ENCODE measurements at places on chromosomes 12 and 14.
A peak's percentile ranks its signal among the peaks of the same experiment; 100 is the strongest.

GRCh38 chr12:101759396-101760047 lies 20.3 kb upstream of the SYCP3 start:
- no peak overlapping the region for H3K4me3 ChIP-seq
- DNase-seq: no peak
- no peaks in the 10 kb centered on the region for H3K4me1 ChIP-seq
- no peaks in the 10 kb centered on the region for H3K27me3 ChIP-seq
- peaks cover 8% of the 10 kb centered on the region for H3K36me3 ChIP-seq

DNA sequence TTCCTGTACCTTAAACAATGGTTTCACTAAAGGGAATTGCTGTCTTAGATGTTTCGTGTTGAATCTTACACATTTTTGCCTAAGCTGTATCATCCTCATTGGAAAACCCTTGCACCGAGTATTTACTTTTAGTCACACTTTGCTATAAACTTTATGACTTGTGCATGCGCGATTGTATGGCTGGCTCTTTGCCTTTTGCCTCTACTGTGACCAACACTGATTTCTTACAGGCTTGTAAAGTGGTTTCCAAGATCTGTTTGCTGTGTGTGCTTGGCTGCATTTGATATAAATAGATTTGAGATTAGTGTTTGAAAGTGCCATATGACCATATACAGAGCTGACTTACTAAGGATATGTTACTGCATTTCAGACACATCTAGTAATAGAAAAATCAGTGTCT lies 40.5 kb downstream of the RASSF3 start:
- H3K4me3 ChIP-seq: no peak overlapping the region
- no peaks in the 10 kb centered on the region for H3K27me3 ChIP-seq
- DNase-seq: no peak
- no peaks in the 10 kb centered on the region for H3K36me3 ChIP-seq
- no peak overlapping the region for H3K27ac ChIP-seq
- no peaks in the 10 kb centered on the region for H3K4me1 ChIP-seq

DNA sequence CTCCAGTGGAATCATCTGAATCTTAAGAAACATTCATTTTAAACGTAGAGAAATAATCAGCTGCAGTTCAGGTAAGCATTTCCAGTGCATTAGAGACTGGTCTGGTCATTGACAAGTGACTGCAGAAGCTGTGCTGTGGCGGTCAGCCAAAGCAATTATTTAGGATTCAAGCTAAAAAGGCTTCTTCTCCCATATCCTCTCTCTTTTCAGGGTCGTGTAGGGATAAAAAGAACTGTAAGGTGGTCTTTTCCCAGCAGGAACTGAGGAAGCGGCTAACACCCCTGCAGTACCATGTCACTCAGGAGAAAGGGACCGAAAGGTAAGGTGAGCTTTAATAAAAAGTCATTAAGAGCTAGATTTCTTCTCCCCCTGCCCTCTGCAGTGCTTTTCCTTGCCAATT lies 48.1 kb downstream of the MSRB3 start:
- H3K4me3 ChIP-seq: no peak overlapping the region
- H3K27ac ChIP-seq: no peak overlapping the region
- DNase-seq: no peak
- H3K27me3 ChIP-seq: no peaks in the 10 kb centered on the region

DNA sequence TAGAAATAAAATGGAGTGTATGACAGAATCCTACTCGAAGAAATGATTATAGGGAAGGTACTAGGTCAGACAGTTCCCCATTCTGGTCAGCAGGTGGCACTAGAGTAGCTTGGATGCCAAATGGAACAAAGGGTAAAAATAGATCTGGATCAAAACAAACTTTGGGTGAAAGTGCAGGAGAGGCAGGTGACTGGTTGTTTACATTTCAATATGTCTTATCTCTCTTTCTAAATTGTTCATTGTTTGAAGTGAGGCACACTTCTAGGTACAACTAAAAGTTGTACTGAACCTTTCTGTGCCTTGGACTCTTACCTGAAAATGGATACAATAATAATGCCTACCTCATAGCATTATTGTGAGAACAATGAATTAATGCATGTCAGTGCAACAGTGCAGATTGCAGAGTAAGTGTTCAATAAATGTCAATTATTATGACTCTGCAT lies 62.0 kb upstream of the OSBPL8 start:
- peaks cover 3% of the 10 kb centered on the region for H3K4me1 ChIP-seq
- H3K36me3 ChIP-seq: no peaks in the 10 kb centered on the region
- no peak overlapping the region for H3K4me3 ChIP-seq
- peak overlapping the region; percentile 58 for H3K27ac ChIP-seq

DNA sequence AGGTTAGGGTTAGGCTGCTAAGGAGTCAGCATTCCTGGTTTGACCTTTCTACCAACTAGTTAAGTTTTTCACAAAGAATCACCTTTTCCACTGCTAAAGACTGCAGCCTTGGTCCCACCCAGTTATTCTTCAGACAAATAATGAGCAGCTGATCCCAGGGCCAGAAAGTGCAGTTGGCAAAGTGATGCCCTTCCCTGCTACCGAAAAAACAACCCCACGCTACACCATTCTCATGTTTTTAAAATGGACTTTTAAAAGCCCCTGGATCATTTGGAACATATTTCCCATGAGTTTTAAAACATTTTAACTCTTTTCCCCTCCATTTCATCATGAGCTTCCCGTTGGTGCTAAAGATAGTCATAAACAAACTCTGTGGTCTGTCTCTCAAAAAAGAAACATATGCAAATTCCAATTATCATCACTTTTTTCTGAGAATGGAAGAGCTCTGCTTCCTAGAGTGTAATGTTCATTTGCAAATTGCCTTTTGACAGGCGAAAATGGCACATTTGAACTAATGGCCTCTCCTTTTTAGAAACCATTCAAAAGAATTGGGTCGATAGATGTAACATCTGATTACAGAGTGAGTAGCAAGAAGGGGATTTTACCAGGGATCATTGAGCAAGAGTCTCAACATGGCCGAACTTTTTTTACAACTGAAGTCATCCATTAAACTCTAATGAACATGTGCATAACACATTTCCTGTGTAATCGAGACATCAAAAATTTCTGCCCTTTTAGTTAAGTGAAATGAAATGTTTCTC lies 129.3 kb upstream of the RAP1B start:
- H3K27ac ChIP-seq: no peak overlapping the region
- H3K4me3 ChIP-seq: no peak overlapping the region
- no peaks in the 10 kb centered on the region for H3K27me3 ChIP-seq

GRCh38 chr14:28382444-28383190 lies 384.0 kb upstream of the FOXG1 start:
- no peaks in the 10 kb centered on the region for H3K27me3 ChIP-seq
- H3K4me1 ChIP-seq: no peaks in the 10 kb centered on the region
- no peak overlapping the region for H3K4me3 ChIP-seq
- DNase-seq: no peak

DNA sequence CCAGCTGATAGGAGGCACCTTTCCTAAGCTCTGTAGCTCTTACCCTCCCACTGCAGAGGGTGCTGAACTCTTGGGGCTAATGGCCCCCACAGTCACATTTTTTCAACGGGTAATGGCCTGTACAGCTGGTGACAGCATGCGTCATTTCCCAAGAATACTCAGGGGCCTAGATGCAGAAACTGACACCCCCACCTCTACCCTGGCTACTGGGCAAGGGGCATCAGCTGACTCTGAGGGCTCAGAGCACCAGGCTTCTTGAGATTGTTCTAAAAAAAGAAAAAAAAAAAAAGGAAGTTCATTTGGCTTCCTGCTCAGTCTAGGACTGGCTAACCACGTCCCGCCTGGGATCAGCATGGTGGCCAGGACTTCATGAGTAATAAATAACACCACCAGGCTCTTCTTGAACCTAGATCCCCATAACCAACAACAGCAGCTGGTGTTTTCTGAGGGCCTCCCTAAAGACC lies 35.2 kb downstream of the ZFP36L1 start:
- peak overlapping the region; percentile 43 for H3K27ac ChIP-seq
- DNase-seq: peak; percentile 53
- H3K4me1 ChIP-seq: peaks cover 25% of the 10 kb centered on the region
- no peaks in the 10 kb centered on the region for H3K27me3 ChIP-seq

- no peak overlapping the region for H3K27ac ChIP-seq
- DNase-seq: no peak
- H3K4me1 ChIP-seq: peaks cover 3% of the 10 kb centered on the region
- H3K27me3 ChIP-seq: no peaks in the 10 kb centered on the region
- no peaks in the 10 kb centered on the region for H3K36me3 ChIP-seq
These were observed 8.3 kb upstream of the TMEM106C start for GRCh38 chr12:47955059-47955458.

GRCh38 chr14:91947475-91948184 lies at the start of gene FBLN5:
Gene FBLN5 (minus strand): TSS chr14:91947694. CDS start chr14:91947229, 465 bp downstream.
- H3K27ac ChIP-seq: peak within 1 kb of the TSS; percentile 29
- H3K27me3 ChIP-seq: no peaks in the 10 kb centered on the region
- H3K4me1 ChIP-seq: peaks cover 6% of the 10 kb centered on the region

- no peak overlapping the region for H3K4me3 ChIP-seq
- no peak overlapping the region for H3K27ac ChIP-seq
- no peaks in the 10 kb centered on the region for H3K27me3 ChIP-seq
- H3K4me1 ChIP-seq: peaks cover 4% of the 10 kb centered on the region
- no peaks in the 10 kb centered on the region for H3K36me3 ChIP-seq
- no peak for DNase-seq
These were observed 31.2 kb upstream of the FOS start for GRCh38 chr14:75247286-75247922.

DNA sequence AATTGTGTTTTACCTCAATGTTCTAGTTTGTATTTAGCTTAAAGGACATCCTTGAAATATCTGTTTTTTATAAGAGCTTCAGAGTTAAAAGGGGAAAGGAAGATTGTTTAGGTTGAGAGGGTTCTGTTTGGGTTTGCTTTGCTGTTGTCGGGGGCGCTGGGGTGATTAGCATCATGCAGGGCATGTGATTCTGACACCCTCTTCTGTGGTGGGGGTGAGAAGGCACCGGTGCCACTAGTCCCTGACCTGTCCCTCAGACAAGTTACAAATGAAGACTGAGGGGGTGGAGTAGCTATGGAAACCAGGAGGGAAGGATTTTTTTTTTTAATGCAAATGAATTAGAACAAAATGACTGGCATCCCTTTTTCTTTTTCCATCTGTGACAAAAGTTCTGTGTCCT lies 291.3 kb downstream of the RPAP3 start:
- H3K27me3 ChIP-seq: no peaks in the 10 kb centered on the region
- H3K4me3 ChIP-seq: no peak overlapping the region
- no peak for DNase-seq
- no peaks in the 10 kb centered on the region for H3K4me1 ChIP-seq
- no peak overlapping the region for H3K27ac ChIP-seq

- H3K27ac ChIP-seq: peak overlapping the region; percentile 21
- H3K36me3 ChIP-seq: no peaks in the 10 kb centered on the region
- no peak for DNase-seq
- H3K4me1 ChIP-seq: peaks cover 13% of the 10 kb centered on the region
These were observed 1.2 kb downstream of the ZNF410 start for GRCh38 chr14:73887694-73888459.

GRCh38 chr12:113882690-113883089 lies 83.4 kb downstream of the RBM19 start:
- no peaks in the 10 kb centered on the region for H3K4me1 ChIP-seq
- no peak overlapping the region for H3K27ac ChIP-seq
- H3K27me3 ChIP-seq: no peaks in the 10 kb centered on the region
- no peak for DNase-seq
- H3K36me3 ChIP-seq: peaks cover 2% of the 10 kb centered on the region

DNA sequence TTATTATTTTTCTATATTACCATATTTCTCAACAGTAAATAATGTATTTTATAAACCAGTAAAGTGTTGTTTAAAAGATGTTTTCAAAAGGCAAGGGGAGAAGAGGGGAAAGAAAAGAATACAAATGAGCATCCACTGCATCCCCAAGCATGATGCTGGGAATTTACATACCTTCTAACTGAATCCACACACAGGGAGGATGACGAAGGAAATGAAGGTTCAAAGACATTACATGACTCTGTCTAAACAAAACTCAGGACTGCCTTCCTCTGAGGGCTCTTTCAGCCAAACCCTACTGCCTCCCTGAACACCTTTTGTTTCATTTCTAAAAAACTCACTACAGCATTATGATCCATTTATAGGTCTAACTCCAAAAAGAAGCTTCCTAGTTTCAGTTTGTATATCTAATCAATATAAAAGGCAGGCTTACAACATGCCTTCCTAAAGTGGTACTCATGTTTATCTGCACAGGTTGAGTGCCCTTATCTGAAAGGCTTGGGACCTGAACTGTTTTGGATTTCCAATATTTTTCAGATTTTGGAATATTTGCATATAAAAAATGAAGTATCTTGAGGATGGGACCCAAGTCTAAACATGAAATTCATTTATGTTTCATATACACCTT lies 30.3 kb downstream of the DICER1 start:
- no peak overlapping the region for H3K4me3 ChIP-seq
- H3K36me3 ChIP-seq: peaks cover 9% of the 10 kb centered on the region
- H3K4me1 ChIP-seq: peaks cover 2% of the 10 kb centered on the region

- no peak overlapping the region for H3K4me3 ChIP-seq
- no peak for DNase-seq
- peaks cover 36% of the 10 kb centered on the region for H3K4me1 ChIP-seq
- no peaks in the 10 kb centered on the region for H3K36me3 ChIP-seq
- no peaks in the 10 kb centered on the region for H3K27me3 ChIP-seq
- no peak overlapping the region for H3K27ac ChIP-seq
These were observed 7.5 kb downstream of the HIP1R start for GRCh38 chr12:122842505-122843405.

DNA sequence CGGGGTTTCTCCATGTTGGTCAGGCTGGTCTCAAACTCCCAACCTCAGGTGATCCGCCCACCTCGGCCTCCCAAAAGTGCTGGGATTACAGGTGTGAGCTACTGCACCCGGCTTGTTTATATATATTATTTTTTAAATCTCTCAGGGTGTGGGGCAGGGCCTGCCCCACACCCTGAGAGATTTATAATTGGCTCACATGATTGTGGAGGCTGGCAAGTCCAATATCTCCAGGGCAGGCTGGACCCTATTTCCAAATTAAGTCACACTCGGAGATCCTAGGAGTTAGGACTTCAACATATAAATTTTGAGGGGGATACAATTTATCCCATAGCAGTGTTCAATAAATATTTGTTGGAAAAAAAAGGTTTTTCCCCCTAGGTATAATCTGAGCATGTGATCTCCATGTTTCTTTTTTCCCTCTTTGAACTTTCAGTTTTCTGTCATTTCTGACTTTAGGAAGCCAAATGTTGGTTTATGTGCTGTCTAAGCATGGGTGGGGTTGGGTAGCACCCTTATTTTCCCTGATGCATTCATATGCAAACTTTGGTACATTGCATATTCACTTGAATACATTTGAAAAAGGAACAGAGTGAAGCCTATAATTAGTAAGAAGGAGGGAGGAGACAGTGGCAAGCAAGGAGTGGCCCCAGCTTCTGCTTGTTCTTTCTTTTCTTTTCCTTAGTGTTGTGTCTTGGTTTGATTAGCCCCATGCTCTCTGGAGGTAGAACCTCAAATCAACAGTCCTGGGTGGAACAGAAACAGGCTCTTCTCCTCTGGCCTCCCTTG lies 8.7 kb upstream of the A2ML1 start:
- DNase-seq: no peak
- H3K27ac ChIP-seq: no peak overlapping the region
- no peaks in the 10 kb centered on the region for H3K36me3 ChIP-seq
- no peaks in the 10 kb centered on the region for H3K4me1 ChIP-seq
- H3K4me3 ChIP-seq: no peak overlapping the region

Data from liver (tissue), 10 donors.